ENCODE measurements at places on chromosomes 2 and 18. TPM values are rescaled to one million over a fixed set of nuclear protein-coding genes. Genes with fewer than 3 reads are reported as not detected.

The STAT4 gene
- total RNA-seq: 2.2 TPM

The FSHR gene
- not detected for total RNA-seq

The CPSF3 gene
- total RNA-seq: 18.7 TPM

- DNase-seq: no peak
Measured at GRCh38 chr2:28274911-28275685, 117.6 kb upstream of the FOSL2 start.

GRCh38 chr18:51098513-51098912, 68.5 kb downstream of the SMAD4 start:
- no peak for DNase-seq

- DNase-seq: no peak
Measured at GRCh38 chr2:234405462-234405861, 91.4 kb downstream of the ARL4C start.

- no peak for DNase-seq
Measured at GRCh38 chr2:168002021-168002553, 245.3 kb downstream of the STK39 start.

- DNase-seq: no peak
Measured at GRCh38 chr2:182870227-182870626, 3.8 kb upstream of the FRZB start.

- no peak for DNase-seq
Measured at GRCh38 chr2:68800027-68800401, 65.4 kb downstream of the ARHGAP25 start.

- DNase-seq: no peak
Measured at GRCh38 chr2:16130541-16130880, 190.2 kb downstream of the MYCN start.

- DNase-seq: no peak
Measured at GRCh38 chr2:776487-776886, 99.3 kb upstream of the TMEM18 start.

DNA sequence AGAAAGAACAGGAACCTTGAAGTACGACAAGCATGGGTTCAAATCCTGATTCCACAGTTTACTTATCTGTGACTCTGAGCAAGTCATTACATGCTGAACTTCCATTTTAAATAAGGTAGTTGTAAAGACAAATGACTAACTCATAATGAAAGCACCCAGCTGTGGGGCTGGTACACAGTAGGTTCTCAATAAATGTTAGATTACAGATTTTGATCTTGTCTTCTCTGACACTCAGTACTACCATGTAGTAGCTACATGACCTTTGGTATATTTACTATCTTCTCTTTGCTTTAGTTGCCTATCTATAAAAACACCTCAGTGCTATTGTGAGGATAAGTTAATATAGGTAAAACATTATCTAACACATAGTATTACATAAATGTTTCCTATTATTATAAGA, 3.2 kb downstream of the TRAK2 start:
- no peak for DNase-seq

GRCh38 chr2:181072486-181073235, 92.3 kb downstream of the UBE2E3 start:
- DNase-seq: no peak

All from posterior vena cava (tissue), 2 donors.